Hypothalamus (tissue), 51 donors: ENCODE measurements at places on chromosomes 5 and 9.

DNA sequence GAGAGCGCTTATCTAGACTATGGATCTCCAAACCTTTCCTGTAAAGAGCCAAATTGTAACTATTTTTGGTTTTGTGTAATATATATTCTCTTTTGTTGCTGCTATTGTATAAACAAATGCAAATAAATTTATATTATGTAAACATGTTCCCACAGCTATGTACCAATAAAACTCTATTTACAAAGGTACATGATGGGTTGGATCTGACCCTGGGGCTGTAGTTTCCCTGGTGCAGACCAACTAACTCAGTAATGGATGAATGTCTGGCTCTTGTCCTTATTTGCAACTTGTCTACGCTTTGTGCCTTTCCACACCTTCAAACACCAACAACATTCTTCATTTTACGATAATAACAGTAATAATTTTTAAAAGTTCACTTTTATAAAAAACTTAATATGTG is 27.5 kb upstream of the SPINK14 start:
- no peak for DNase-seq

- DNase-seq: no peak
Observed at GRCh38 chr9:132244582-132245455, 83.0 kb downstream of the NTNG2 start.

DNA sequence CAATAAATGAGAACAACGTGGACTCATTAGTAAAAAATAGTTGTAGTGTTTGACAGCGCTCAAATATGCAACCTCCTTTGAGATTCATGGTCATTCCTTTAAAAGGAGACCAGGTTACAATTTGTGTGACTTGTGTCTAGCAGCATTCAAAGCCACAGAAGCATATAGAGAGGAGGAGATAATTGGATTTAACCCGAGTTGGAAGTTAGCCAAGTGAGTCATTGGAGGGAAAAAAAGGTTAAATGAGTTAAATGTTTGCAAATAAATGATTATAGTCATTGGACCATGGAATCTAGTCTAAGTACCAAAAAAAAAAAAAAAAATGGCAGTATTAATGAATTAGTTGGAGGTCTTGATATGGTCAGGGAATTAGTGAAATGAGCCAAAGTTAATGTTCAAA is 90.9 kb downstream of the ITGA1 start:
- no peak for DNase-seq

- no peak for DNase-seq
Observed at GRCh38 chr9:129595311-129595741, 25.6 kb downstream of the C9orf50 start.

DNA sequence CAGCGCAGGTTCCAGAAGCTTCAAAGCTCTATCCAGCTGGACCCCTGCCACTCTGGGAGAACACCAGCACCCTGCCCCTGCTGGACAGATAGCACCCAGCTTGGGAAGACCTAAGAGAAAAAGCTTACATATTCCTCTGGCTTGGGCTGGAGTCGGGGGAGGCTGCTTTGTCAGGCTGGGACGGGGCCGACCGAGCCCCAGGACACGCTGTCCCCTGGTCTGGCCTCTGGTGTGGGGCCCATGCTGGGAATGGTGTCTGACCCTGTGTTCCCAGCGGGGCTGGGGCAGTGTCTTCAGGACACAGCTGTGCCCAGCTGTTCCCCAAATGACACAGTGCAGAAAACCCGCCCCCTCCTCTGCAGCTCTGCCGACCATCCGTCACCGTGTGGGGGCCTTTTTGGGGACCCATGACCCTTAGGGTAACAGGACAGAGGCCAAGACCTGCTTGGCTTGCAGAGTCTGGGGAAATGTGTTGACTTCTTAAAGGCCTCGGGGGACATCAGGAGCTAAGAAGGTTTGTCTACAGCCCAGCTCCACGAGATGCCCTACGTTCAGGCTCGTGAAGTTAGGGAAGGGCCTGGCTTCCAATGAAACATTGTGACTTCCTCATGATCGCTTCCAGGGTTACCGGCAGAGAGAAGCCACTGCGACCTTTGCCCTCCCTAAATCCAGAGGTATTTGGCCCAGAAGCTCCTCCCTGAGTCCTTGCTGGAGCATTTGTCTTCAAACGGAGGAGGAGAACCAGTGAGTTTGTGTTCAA is 20.4 kb upstream of the SLC2A6 start:
- DNase-seq: no peak

DNA sequence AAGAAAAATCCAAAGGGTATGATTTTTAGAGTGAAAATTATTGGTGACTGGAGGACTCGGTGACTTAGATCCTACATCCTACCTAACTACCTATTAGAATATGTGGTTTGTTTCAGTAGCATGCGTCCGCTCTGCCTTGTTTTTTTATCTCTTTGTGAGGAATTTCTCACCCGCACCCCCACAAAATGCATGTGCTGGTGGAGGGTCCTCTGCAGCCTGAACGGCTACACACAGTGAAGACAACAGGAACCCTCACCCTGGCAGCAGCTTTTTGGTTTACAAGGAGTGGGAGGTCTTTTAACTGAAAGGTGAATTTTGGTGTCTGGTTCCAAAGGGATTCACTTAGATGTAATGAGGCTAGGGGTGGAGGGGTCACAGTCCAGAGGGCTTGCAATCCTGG is 115.5 kb downstream of the GNA14 start:
- no peak for DNase-seq

DNA sequence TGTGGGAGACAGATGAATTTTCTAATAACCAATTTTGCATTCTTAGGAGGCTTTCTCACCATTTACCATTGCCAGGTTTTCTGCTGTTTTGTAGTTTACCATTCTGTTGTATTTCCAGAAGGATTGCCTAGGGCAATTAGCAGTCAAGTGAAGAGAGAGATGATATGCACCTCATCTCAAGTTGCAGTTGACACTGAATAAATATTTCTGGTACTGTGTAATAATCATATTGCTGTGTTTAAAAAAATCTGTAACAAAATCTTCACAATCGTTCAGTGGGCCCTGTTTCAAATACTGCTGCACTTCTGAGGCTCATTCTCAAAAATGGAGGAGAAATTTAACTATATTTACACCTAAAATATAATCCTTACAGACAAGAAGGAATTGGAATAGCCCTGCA is 706.1 kb upstream of the PTPRD start:
- DNase-seq: no peak

GRCh38 chr5:17305964-17306725 is 88.7 kb downstream of the BASP1 start:
- no peak for DNase-seq

GRCh38 chr9:117245175-117245829 is 169.6 kb downstream of the ASTN2 start:
- DNase-seq: no peak

DNA sequence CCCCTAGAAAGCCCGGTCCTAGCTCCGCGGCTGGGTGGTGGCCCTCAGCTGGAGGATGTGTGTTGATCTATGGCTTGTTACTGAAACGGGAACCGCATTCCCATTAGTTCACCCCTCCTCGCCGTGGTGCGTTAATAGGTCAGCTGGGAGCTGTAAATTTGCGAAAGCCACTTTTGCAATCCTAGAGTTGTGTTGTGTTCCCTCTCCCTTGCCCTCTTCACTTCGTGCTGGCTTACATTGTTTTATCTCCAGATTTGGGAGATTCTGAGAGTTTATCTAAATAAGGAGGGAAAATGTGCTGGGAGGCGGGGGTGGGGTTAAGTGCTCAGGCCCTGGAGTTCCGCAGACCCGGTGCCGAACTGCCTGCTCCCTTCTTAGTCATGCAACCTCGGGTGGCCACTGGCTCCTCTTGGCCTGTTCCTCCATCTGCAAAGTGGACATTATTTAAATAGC is 62.8 kb downstream of the HMCN2 start:
- no peak for DNase-seq

- DNase-seq: no peak
Observed at GRCh38 chr5:97575322-97575721, 392.3 kb upstream of the RIOK2 start.

DNA sequence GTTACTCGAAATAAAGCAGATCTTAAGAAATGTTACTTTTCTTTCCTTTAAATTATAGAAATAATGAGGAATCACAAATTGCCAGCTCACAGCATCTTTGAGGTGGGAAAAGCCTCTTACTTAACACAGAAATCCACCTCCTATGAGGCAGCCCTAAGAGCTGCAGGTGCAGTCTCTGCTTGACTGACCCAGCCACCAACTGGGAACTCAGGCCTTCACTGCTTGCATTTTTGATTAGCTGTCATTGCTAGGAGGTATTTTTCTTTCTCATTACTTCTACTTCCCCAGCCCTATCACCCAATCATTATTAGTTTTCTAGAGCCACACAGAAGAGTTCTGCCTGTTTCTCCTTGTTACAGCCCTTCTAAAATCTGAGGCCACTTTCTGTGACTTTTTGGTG is 416.5 kb upstream of the KLF4 start:
- DNase-seq: no peak

GRCh38 chr5:122906768-122907167 is 61.4 kb downstream of the SNX24 start:
- DNase-seq: no peak

DNA sequence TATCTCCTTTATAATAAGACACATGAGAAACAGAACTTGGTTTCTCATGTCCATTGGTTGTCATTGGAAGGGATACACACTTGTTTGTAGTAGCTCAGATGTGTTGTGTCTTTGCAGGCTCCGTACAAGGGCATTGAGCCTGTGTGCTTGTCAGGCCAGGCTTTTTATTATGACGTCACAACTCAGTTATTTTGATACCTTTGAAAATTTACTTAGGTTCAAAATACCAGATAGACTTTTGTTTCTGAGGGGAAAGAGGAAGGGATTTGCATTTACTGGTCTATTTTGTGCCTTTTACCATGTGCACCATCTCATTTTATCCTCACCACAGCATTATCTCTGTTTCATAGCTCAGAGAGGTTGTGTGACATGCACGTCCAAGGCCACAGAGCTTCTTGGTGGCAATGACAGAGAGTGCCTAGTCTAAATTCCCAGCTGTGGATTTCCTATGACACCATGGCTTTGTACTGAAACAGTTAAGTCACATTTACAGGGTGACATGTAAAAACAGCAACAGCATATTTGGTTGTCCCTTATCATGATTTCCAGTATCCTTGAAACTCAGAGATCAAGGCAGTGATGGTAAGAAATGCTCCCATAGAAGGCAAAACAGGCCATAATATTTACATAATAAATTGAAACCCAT is 268.7 kb downstream of the AOPEP start:
- DNase-seq: no peak

- no peak for DNase-seq
Observed at GRCh38 chr9:90778746-90779145, 22.9 kb upstream of the SYK start.
